Activated CD8-positive, alpha-beta memory T cell treated with anti-CD3 and anti-CD28 coated beads, Interleukin-2, amount 10 ng/mL, durations not matched to agents 7 days and 5 days (primary cell): ENCODE measurements at places on chromosomes 7 and 10.
A peak's percentile ranks its signal among the peaks of the same experiment; 100 is the strongest.

DNA sequence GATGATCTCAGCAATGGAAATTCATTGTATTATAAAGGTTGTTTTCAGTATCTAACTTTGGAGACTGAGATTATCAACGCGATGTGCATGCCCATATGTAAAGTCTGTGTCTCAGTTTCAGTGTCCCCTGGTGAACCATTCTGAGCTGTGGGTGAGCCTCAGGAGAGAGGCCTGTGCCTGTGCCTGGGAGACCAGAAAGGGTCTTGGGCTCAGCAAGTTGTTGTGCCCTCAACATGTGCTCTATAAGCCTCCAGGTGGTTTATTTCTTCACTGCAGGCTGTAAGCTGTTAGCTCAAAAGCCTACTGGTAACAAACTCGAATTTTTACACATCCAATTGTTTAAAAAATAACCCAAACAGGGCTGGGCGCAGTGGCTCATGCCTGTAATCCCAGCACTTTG is 151.9 kb downstream of the PKD1L1 start:
- no peak overlapping the region for H3K27ac ChIP-seq
- no peak overlapping the region for H3K4me3 ChIP-seq
- peaks cover 2% of the 10 kb centered on the region for H3K27me3 ChIP-seq
- no peaks in the 10 kb centered on the region for H3K4me1 ChIP-seq
- no peaks in the 10 kb centered on the region for H3K36me3 ChIP-seq
- DNase-seq: no peak

GRCh38 chr10:8054244-8054493 is 319 bp upstream of the GATA3 start:
- H3K27me3 ChIP-seq: peaks cover 18% of the 10 kb centered on the region
- H3K36me3 ChIP-seq: peaks cover 36% of the 10 kb centered on the region
- no peak for DNase-seq
- H3K4me3 ChIP-seq: peak overlapping the region; percentile 91
- H3K4me1 ChIP-seq: peaks cover 37% of the 10 kb centered on the region

DNA sequence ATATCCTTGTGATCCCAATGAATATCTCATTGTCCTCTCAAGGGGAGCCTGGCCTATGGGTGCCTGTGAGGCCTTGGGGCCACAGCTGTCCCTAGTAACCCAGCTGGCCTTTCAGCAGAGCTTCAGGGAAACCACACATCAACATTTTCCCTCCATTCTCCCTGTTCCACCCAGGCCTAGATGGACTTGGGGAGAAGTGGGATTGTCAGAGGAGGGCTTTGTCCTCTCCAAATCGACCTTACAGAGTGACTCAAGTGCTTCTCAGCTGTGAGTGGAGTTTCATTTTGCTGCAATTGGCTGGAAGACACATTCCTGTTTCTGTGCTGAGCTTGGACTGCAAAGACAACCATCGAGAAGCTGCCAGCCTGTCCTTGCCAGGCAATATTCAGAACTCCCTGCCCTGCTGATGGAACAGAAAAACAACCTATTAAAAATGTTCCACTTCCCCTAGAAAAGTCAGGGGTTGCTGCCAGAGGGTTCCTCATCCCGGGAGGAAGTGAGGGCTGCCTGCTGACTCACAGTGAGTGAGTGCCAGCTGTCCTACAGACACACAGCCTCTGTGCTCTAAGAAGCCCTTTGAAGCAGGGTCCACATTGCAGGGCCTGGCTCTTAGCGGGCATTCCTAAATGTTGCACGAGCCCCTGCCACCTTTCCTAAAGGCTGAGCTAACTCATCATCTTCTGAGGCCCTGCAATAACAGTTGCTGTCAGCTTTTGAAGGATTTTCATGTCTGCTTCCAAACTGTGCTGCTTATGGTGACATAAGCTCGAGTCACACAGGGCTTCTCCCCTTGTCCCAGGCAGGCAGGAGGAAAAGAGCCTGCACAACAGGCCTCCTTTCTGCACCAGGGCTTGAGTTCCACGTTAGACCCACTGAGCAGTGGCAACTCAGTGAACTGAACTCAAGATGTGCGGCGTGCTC is 20.5 kb downstream of the STRA8 start:
- H3K27ac ChIP-seq: no peak overlapping the region
- peaks cover 3% of the 10 kb centered on the region for H3K27me3 ChIP-seq
- no peaks in the 10 kb centered on the region for H3K36me3 ChIP-seq
- no peak overlapping the region for H3K4me3 ChIP-seq

- no peak for DNase-seq
- no peaks in the 10 kb centered on the region for H3K27me3 ChIP-seq
- H3K4me3 ChIP-seq: no peak overlapping the region
- H3K27ac ChIP-seq: no peak overlapping the region
These were observed 84.5 kb downstream of the CUX1 start for GRCh38 chr7:101901661-101902491.

- H3K4me3 ChIP-seq: no peak overlapping the region
- no peaks in the 10 kb centered on the region for H3K27me3 ChIP-seq
- no peak for DNase-seq
These were observed 85.3 kb downstream of the CUL1 start for GRCh38 chr7:148783801-148784527.

GRCh38 chr10:96285331-96285752 is 14.0 kb upstream of the BLNK start:
- no peaks in the 10 kb centered on the region for H3K36me3 ChIP-seq
- no peak overlapping the region for H3K27ac ChIP-seq
- no peak overlapping the region for H3K4me3 ChIP-seq
- DNase-seq: no peak
- H3K4me1 ChIP-seq: peaks cover 11% of the 10 kb centered on the region

GRCh38 chr7:31100871-31101270 is 48.8 kb downstream of the ADCYAP1R1 start:
- DNase-seq: no peak
- no peaks in the 10 kb centered on the region for H3K27me3 ChIP-seq
- H3K36me3 ChIP-seq: no peaks in the 10 kb centered on the region
- H3K27ac ChIP-seq: no peak overlapping the region
- H3K4me3 ChIP-seq: no peak overlapping the region

DNA sequence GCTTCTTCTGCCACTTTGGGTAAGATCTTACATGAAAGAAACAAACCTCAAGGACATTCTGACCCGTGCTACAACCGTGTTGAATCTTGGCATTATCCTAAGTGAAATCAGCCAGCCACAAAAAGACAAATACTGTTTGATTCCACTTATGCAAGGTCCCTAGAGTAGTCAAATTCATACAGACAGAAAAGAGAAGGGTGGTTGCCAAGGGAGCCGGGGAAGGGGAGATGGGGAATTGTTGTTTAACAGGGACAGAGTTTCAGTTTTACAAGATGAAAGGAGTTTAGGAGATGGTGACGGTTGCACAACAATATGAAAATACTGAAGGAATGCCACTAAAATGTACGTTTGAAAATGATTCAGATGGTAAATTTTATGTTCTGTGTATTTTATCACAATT is 12.2 kb upstream of the CLEC2L start:
- DNase-seq: no peak
- H3K27ac ChIP-seq: no peak overlapping the region
- no peaks in the 10 kb centered on the region for H3K36me3 ChIP-seq
- no peaks in the 10 kb centered on the region for H3K4me1 ChIP-seq
- no peak overlapping the region for H3K4me3 ChIP-seq

- H3K4me1 ChIP-seq: no peaks in the 10 kb centered on the region
- no peaks in the 10 kb centered on the region for H3K27me3 ChIP-seq
These were observed 1002.0 kb downstream of the LRMDA start for GRCh38 chr10:76433161-76434005.

- no peak for DNase-seq
- no peaks in the 10 kb centered on the region for H3K36me3 ChIP-seq
- H3K4me3 ChIP-seq: no peak overlapping the region
- H3K27me3 ChIP-seq: peaks cover 50% of the 10 kb centered on the region
These were observed 142.0 kb downstream of the CCDC71L start for GRCh38 chr7:106518967-106519366.

DNA sequence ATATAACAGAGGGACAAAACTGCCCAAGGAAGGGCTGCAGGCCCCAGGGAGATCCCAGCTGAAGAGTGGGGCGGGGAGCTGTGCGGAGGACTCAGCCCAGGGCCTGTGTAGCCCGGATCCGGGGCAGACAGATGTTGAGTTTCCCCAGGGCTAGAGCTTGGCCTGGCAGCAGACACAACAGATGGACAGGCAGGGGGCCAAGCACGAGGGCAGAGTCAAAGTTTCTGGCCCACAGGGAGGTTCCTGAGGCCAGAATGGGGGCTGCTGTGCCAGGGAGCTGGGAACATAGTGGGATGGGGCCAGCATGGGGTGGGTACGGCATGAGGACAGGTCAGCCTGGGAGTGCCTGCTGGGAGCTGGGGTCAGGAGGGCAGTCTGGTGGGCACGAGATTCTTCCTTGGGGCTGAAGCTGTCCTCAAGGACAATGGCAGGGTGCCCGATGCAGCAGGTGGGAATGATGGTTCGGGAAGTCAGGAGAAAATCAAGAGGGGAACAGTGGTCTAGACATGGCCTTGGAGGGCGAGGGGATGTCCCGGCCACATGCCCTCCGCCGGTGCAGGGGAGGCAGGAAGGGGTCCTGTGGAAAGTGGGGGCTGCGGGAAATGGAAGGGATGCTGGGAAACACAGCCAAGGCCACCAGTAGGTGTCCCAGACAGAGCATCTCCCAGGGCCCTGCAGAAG is 519.1 kb upstream of the FOXK1 start:
- H3K27me3 ChIP-seq: no peaks in the 10 kb centered on the region
- H3K4me1 ChIP-seq: no peaks in the 10 kb centered on the region
- H3K27ac ChIP-seq: no peak overlapping the region
- no peak overlapping the region for H3K4me3 ChIP-seq
- no peak for DNase-seq

DNA sequence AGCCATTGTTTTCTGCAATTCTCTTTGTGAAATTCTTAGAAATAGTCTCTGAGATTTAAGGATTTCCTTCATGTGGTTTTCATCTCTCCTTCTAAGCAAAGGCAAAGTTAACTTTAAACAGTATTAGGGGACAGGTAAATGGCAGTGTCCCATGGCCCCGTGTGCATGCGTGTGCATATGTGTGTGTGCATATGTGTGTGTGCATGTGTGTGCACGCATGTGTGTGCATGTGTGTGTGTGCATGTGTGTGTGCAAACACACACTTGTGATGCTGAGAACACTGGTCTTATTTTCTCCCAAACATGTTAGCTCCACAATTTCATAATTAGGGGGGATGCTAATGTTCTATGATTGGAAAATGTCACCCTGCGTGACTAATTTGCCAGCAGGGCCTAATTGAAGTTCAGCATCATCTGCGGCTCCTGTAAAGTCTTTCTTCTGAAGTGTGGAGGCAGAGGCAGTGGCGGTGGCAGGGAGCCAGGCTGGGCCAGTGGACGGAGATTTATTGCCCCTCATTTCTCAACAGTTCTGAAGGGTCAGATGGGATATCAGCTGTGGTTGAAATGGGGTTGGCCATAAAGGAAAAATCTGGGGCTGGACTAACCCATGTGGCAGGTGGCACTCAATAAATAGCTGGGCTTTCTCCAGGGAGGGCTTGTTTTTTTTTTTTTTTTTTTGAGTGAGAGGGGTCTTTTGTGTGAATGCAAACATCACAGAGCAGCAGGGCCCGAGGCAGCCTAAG is 289.3 kb upstream of the PODXL start:
- no peaks in the 10 kb centered on the region for H3K36me3 ChIP-seq
- H3K4me3 ChIP-seq: no peak overlapping the region
- H3K27me3 ChIP-seq: peaks cover 2% of the 10 kb centered on the region
- no peak for DNase-seq

DNA sequence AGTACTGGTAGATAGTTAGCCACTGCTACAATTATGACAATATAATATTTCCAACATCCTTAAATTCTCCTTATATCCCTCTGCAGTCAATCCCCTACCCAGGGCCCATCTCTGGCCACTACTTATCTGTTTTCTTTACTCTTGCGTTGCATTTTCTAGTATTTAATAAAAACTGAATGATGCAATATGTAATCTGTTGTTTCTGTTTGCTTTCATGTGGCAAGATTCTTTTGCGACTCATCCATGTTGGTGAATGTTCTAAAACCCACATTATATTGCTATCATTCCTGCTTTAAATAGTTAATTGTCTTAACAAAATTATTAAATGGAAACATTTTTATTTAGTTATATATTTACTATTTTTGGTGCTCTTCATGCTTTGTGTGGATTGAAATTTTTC is 338.5 kb downstream of the MDFIC start:
- H3K27ac ChIP-seq: no peak overlapping the region
- H3K4me3 ChIP-seq: no peak overlapping the region
- H3K4me1 ChIP-seq: no peaks in the 10 kb centered on the region
- H3K36me3 ChIP-seq: no peaks in the 10 kb centered on the region
- peaks cover 3% of the 10 kb centered on the region for H3K27me3 ChIP-seq

DNA sequence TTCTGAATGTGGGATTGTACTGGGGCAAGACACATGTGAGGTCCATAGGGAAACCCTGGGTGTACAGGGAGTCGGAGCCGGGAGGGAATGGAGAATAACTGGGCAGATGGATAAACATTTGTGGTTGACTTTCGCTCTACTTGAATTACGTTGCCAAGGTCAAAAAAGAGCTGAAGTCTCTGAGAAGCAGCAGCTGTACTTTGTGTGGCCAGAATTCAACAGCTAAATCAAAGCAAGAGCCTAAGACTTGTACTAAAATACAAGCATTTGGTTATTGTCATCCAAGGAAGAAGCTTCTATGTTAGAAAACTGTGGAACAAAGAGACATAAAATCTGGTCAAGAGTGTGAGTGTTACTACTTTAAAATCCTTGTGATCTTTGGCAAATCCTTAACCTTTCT is 457.2 kb downstream of the ARL4A start:
- H3K27me3 ChIP-seq: no peaks in the 10 kb centered on the region
- H3K27ac ChIP-seq: no peak overlapping the region
- no peaks in the 10 kb centered on the region for H3K4me1 ChIP-seq
- H3K4me3 ChIP-seq: no peak overlapping the region

- no peak overlapping the region for H3K4me3 ChIP-seq
- H3K27ac ChIP-seq: no peak overlapping the region
- H3K27me3 ChIP-seq: no peaks in the 10 kb centered on the region
These were observed 99.1 kb upstream of the CACNA2D1 start for GRCh38 chr7:82542665-82543064.

DNA sequence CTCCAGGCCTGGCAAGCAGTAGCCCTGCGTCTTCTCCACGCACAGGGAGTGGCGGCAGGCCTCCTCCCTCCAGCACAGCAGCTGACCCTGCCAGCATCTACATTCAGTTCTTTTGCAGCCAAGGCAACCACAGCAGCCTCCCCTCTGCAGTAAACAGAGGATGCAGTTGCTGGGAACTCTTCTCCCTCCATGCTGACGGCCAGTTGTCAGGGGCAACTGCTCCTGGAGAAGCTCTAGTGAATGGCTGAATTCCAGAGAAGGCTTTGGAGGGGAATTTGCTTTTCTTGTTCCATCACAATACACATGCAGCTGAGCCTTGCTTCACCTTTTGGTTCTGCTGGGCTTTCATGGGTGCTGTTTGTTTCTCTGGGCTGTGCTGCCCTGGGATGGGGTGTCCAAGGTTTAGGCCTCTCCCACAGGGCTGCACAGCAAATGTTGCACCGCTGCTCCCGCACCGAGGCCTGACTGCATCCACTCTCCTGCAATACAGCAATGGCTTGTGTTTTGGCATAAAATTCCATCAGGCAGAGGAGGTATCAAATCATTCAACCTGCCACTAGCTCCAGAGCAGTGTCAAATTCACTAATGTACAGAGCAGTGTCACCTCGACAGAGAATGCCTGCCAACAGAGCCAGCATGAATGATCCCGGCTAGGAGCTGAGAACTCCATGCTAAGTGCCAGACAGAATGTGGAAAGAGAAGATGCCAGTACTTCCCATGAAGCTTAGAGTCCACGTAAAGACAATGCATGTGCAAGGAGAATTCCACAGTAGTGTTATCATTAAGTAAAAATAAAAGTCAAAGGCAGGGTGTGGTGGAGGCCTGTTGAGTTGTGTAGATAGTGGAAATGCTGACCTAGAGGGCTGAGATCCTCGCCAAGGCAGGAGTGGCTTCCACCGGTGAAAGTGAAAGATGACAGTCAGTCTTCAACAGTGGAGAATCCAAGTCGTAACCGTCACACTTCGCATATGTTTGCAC is 399.6 kb downstream of the DPP6 start:
- no peaks in the 10 kb centered on the region for H3K27me3 ChIP-seq
- H3K27ac ChIP-seq: no peak overlapping the region
- no peaks in the 10 kb centered on the region for H3K4me1 ChIP-seq
